Amniotic epithelial cell (primary cell): ENCODE measurements at places on chromosomes 3 and 15.

DNA sequence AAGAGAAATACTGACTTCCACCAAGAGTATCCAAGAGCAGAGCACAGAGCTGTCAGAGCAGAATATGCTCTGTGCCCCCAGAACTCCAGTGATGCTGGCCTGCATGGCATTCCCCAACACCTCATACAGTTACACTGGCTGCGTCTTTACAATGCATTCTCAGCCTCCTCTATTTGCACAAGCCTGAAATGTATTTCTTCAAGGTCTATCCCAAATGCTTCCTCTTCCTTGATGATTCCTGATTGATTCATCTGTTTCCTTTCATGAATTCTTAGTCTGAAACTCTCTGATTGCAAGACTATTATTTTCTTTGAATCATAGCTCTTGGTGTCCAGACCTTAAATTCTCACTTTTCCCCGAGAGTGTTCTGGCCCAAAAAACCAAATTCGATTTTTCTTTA, 664.7 kb downstream of the MECOM start:
- no peak for DNase-seq

DNA sequence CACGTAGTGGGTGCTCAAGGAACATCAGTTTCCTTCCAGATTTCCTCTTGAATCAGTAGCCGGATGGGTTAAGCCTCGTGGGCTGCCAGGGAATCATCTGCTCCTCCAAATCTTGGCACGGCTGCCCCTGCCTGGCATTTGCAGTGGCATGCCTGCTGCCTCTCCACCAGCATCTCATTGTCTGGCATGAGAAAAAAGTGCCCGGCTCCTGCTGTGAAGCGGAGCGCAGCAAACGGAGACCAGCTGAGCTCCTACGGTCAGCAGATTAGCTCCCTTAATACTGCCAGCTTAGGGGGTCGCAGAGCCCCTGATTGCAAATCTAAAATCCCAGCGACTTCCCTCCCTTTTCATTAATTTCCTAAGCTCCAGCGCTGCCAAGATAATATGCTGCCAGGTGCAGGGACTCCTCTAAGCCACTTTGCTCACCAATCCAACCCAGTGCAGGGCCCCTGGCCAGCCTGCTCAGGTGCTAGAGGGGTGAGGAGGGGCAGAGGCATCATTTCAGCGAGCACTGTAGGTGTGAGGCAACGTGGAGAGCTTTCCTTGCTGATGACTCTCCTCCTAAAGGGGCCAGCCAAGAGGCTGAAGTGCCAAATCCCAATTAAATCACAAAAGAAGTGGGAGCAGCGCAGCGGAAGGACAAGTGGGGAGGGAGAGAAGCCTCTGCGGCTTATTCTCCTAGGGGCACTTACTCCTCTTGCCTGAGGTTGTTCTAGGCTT, 49.6 kb upstream of the ST8SIA2 start:
- no peak for DNase-seq

DNA sequence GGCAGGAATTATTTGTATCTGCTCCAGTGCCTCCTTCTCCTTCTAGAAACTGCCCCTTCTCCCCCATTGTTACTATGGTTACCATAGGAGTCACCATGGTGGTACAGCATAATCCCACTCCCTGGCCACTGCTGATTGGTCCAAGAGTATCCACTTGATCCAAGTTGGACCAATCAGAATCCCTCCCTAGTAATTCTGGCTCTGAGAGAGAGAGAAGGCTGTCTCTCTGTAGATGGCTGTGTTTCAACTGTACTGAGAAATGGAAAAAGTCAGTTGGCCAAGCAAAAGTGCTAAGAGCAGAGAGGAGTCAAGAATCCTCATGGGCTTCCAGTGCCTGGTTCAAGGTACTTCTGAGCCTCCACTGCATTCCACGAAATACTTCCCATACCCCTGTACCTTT, 120.6 kb upstream of the SPATA12 start:
- DNase-seq, result no peak

- DNase-seq, result no peak
Measured at GRCh38 chr15:50107591-50108408, 11.2 kb downstream of the ATP8B4 start.

DNA sequence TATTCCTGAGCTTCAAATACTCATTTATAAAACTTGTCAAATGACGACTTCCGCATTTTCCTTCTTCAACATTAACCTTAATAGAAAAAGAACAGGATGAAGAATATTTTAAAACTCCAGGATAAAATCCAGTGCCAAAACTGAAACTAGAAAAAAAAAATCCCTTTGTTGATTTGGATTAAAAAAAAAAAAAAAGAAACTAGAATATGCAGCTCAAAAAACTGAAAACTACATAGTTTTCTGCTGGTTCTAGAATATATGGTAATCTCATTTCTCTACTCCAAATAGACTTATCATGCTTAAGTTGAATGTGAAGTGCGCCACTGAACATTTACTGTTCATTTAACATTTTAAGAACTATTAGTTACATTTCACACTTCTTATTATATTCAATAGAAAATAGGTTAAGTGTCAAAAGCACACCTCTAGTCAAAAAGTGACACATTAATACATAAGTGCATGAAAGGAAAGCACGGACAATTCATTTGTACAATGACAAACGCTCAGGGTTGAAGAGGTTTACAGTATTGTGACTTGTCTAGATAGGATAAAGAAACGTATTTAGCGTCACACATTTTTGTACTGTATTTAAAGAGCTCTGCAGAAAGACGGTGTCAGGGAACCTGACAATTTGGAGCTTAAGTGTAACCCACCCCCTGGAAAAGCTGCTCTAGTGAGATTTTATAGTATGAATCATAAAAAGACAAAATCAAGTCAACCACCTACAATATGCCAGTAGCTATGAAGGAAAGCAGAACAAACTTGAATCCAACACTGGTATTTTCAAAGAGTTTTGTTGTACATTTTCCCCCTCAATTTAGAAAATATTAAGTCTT, 5.8 kb downstream of the TRA2B start:
- DNase-seq, result no peak

DNA sequence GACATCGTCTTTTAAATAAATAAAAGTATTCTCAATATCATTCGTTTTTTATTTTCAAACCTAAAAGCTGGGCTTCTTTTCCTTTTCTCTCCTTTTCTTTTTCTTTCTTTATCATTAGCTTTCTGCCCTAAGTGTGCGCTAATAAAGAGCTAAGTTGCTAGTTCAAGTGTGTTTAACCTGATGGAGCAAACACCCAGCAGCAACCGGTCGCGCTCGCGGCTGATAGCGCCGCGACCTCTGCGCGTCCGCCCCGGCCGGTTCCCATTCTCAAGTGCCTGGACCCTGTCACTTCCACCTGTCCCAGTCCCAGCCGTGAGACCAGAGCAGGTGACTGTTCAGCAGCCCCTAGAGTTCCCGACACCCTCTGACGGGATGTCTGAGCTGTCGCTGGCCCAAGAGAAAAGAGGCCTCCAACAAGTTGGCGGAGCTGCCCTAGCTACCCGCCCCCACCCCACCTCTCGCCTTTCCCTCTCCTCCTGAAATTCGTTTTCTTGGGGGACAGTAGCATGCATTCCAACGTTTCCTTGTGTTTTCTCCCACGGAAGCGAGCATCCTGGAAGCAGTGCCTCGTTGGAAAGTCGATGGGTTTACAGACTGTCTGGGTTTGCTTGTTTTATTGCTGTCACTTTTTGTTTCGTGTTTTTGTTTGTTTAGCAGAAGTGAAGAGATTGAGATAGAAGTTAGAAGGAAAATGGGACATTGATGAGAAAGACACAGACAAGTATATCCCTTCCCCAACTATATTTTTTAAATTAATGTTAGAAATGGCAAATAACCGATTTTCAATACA, 3.1 kb upstream of the MECOM start:
- DNase-seq, result no peak

GRCh38 chr15:68010361-68011153, 43.6 kb upstream of the PIAS1 start:
- no peak for DNase-seq

DNA sequence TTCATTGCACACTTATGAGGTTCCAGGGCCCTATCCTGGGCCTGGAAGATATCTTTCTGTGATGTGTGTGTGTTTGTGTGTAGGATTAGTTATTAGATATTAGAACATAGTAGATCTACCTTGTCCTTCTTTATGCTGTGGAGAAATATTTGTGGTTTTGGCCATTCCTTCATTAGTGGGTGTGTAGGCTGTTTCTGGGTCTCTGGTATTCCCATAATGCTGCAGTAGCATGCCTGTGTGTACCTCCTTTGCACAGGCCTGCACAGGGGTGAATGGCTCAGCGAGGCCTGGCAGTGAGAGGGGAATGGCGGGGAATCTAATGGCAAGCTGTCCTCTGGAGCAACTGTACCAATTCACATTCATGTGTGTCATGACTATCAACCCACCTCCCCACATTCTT, 125.8 kb upstream of the MRPS22 start:
- peak; percentile 58 for DNase-seq

- DNase-seq, result no peak
Measured at GRCh38 chr15:23750179-23750578, 63.1 kb upstream of the NDN start.
